ENCODE measurements at places on chromosomes 1 and 21.

DNA sequence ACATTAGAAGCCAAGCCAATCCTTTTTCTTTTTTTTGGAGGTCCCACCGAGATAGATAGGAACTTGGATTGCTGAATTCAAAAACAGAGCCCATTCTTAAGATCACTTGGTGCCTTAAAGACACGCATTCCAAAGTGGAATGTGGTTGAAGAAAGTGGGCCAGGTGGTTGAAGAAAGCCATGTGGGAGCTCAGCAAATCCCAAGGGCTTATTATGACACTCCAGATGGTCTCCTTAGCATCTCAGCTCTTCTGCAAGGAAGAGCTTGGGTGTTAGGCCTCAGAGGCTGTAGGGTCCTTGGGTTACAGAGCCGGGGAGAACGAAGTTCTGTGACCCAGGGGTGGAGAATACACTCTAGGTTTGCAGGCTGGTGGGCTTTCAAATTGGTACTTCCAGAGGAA, 13.5 kb downstream of the TOR3A start:
- no peak for DNase-seq
- H3K36me3 ChIP-seq: peaks cover 59% of the 10 kb centered on the region
- no peak overlapping the region for H3K27ac ChIP-seq

GRCh38 chr1:63645317-63645716, 52.1 kb downstream of the PGM1 start:
- H3K4me1 ChIP-seq: no peaks in the 10 kb centered on the region
- H3K36me3 ChIP-seq: peaks cover 10% of the 10 kb centered on the region
- no peak for DNase-seq
- H3K27me3 ChIP-seq: no peaks in the 10 kb centered on the region

DNA sequence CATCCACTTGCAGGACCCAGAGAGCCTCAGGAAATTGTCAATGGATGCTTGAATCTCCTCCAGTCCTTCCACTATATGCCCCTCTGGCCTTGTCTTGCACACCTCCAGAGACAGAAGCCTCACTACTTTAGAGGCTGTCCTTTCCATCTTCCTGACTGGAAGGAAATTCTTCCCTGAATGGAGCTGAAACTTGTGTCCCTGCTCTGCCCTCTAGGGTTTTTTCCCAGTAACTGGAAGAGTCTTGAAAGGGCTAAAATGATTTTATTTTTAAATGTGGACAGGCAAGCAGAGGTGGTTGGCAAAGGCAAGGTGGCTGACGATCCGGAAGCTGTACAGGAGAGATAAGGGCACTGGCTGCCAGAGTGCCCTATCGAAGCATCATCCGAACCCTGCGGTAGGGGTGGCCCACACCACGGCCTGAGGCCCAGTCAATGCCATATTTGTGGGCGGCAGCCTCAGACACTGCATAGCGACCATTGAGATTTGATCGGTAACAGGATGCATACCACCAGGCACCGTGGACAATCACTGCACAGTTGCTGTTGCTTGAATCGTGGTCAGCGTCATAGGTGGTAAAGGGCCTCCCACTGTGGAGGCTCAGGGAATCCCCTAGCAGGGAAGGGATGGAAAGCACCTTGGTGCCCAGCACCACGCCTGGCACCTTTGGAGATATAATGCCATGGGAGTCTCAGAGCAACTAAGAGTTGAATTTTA, 2.3 kb upstream of the MAP3K6 start:
- H3K36me3 ChIP-seq: peaks cover 8% of the 10 kb centered on the region
- H3K27ac ChIP-seq: peak overlapping the region; percentile 15
- no peak for DNase-seq
- H3K4me3 ChIP-seq: no peak overlapping the region

GRCh38 chr1:151510614-151510956, 602 bp upstream of the CGN start:
- H3K27ac ChIP-seq: no peak overlapping the region
- no peak for DNase-seq
- H3K4me1 ChIP-seq: peaks cover 38% of the 10 kb centered on the region
- no peaks in the 10 kb centered on the region for H3K27me3 ChIP-seq

GRCh38 chr1:233025567-233025966, 75.2 kb downstream of the NTPCR start:
- peak; percentile 30 for DNase-seq
- no peaks in the 10 kb centered on the region for H3K36me3 ChIP-seq
- H3K27ac ChIP-seq: no peak overlapping the region
- H3K4me1 ChIP-seq: peaks cover 15% of the 10 kb centered on the region
- H3K4me3 ChIP-seq: no peak overlapping the region

DNA sequence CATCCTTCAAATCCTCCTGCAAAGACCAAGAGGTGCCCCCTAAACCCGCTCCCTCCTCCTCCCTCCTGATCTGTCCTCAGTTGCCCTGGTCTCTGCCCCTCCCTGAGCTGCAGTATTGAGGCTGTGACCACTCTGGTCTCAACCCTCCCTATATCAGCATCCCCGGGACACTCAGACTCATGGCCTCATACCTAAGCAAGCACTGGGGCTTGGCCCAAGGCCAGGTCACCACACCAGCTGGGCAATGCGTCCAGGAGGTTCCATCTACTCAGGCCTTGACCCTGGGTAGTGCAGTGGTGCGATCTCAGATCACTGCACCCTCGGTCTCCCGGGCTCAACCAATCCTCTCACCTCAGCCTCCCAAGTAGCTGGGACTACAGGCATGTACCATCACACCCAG, 9.8 kb downstream of the KIF17 start:
- DNase-seq: no peak
- no peaks in the 10 kb centered on the region for H3K4me1 ChIP-seq
- H3K36me3 ChIP-seq: peaks cover 31% of the 10 kb centered on the region
- H3K4me3 ChIP-seq: no peak overlapping the region
- H3K27me3 ChIP-seq: no peaks in the 10 kb centered on the region

GRCh38 chr1:227305894-227306626, 12.2 kb downstream of the CDC42BPA start:
- no peaks in the 10 kb centered on the region for H3K36me3 ChIP-seq
- no peak for DNase-seq
- H3K27me3 ChIP-seq: no peaks in the 10 kb centered on the region
- no peak overlapping the region for H3K4me3 ChIP-seq
- no peak overlapping the region for H3K27ac ChIP-seq

- H3K36me3 ChIP-seq: no peaks in the 10 kb centered on the region
- H3K27me3 ChIP-seq: no peaks in the 10 kb centered on the region
- H3K4me3 ChIP-seq: no peak overlapping the region
- DNase-seq: no peak
- no peak overlapping the region for H3K27ac ChIP-seq
These were observed 81.2 kb downstream of the PHTF1 start for GRCh38 chr1:113678159-113678469.

DNA sequence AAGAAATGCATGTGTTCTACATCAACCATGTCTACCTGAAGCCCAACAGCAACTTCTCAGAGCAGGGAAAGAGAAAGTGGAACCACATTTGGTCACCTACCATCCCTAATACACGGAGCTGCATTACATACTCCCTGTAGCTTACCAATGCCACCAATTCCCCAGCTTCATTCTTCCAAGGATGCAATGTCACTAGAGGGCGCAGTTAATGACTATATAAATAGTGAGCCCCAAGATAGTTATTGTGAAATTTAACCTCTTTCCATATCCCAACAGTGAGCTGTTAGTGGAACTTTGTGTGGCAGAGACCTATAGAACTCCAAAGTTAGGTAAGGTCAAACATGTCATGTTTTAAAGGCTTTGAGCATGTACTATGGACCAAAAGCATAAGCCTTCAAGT, 618.3 kb downstream of the SMYD3 start:
- no peaks in the 10 kb centered on the region for H3K27me3 ChIP-seq
- no peaks in the 10 kb centered on the region for H3K4me1 ChIP-seq
- no peaks in the 10 kb centered on the region for H3K36me3 ChIP-seq
- DNase-seq: no peak
- no peak overlapping the region for H3K27ac ChIP-seq
- no peak overlapping the region for H3K4me3 ChIP-seq

DNA sequence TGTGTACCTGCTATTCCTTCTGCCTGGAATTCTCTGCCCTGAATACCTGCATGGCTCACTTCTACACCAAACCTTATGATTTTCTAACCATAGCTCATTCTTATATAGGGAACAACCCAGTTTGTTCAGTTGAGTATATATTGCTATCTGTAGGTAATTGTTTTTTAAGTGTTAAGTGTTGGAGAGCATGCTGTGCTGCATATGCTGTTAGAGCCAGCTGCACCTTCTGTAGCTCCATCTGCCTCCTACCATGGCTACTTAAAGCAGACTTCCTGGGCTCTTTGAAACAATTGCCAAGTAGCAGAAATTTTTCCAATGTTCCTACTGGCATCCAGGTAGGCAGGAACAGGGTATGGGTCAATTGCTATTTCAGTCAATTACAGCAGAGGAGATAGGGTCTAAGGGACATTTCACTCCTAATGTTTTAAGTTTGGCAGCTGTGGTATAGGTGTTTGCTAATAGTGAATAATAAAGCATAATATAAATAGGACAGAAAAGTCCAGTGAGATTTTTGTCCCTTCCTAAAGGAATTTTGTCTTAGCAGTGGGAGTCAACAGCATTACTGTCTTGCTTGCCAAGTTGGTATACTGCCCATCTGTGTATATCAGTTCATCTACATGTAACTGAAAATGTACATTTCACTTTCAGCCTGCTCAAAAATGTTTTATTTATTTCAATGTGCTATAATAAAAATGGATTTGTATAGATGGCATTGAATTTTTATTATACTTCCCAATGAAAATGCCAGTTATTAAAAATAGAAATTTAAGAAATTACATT, 34.0 kb upstream of the C1orf115 start:
- no peaks in the 10 kb centered on the region for H3K27me3 ChIP-seq
- no peak overlapping the region for H3K4me3 ChIP-seq
- H3K4me1 ChIP-seq: no peaks in the 10 kb centered on the region
- H3K27ac ChIP-seq: no peak overlapping the region
- no peak for DNase-seq
- H3K36me3 ChIP-seq: peaks cover 8% of the 10 kb centered on the region

- H3K4me1 ChIP-seq: no peaks in the 10 kb centered on the region
- H3K27ac ChIP-seq: no peak overlapping the region
- H3K27me3 ChIP-seq: no peaks in the 10 kb centered on the region
- no peak for DNase-seq
- no peak overlapping the region for H3K4me3 ChIP-seq
These were observed 127.7 kb upstream of the AJAP1 start for GRCh38 chr1:4526747-4527146.

GRCh38 chr1:154178911-154179811, 12.7 kb downstream of the TPM3 start:
- no peaks in the 10 kb centered on the region for H3K27me3 ChIP-seq
- H3K36me3 ChIP-seq: peaks cover 12% of the 10 kb centered on the region
- H3K27ac ChIP-seq: peak overlapping the region; percentile 17
- H3K4me1 ChIP-seq: peaks cover 52% of the 10 kb centered on the region
- H3K4me3 ChIP-seq: peak overlapping the region; percentile 12

GRCh38 chr1:3219005-3219790, 150.2 kb downstream of the PRDM16 start:
- H3K4me1 ChIP-seq: no peaks in the 10 kb centered on the region
- no peak for DNase-seq
- H3K4me3 ChIP-seq: no peak overlapping the region
- H3K36me3 ChIP-seq: no peaks in the 10 kb centered on the region
- peaks cover 3% of the 10 kb centered on the region for H3K27me3 ChIP-seq

DNA sequence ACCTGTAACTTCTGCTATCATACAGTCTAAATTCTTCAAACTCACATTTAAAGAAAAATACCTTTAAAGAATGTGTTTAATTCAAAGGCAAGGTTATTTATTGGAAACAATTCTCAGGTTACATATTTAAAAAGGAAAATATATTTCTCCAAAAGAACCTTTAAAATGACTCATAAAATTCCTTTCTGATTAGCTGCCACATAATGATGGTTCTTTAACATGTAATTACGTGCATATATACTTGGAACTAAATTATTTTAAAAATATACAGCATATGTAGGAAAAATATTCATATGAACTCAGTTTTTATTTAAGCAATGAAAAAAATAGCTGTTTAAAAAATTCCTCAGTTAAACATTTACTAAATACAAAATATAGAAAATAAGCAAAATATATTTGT, 173.6 kb downstream of the COP1 start:
- H3K4me3 ChIP-seq: no peak overlapping the region
- no peak for DNase-seq
- peaks cover 21% of the 10 kb centered on the region for H3K4me1 ChIP-seq
- H3K27ac ChIP-seq: peak overlapping the region; percentile 64

DNA sequence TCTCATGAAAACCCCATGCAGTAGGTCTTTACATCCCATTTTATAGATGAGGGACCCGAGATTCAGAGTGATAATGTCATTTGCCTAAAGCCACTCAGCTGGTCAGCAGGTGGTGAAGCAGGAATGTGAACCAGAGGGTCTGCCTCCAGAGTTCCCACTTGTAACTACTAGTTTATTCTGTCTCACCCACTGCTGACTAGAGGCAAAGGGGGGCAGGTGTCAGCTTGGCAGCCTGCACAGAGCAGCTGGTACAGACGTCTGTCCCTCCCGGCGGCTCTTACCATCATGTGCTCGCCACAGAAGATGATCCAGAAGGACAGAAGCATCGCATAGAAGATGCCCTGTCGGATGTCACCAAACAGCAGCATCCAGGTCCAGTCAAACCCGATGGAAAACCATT, 82.4 kb downstream of the WLS start:
- peaks cover 31% of the 10 kb centered on the region for H3K36me3 ChIP-seq
- no peaks in the 10 kb centered on the region for H3K27me3 ChIP-seq
- no peak overlapping the region for H3K27ac ChIP-seq
- peaks cover 8% of the 10 kb centered on the region for H3K4me1 ChIP-seq
- H3K4me3 ChIP-seq: no peak overlapping the region
- DNase-seq: no peak

DNA sequence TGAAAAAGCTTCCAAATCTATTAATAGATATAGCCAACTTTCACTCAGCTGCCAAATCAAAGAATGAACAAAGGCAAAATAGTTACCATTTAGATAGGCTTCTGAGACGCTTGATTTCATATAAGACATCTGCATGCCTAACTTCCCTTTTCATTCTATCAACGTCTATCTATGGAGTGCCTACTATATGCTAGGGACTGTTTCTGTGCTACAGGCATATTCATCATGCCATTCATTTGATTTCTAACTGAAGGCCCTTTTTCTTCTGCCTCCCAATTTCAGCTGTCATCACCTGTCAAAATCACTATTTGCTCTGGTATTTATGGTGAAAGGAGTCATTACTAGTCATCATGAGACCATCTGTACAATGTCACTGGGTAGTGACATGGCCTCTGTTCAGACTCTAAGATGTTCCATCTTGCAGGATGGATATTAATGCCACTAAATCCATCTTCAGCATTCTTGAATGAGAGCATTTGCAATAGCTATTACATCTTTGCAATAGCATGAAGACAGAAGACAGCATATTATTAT, 4.3 kb upstream of the KRTAP13-1 start:
- no peaks in the 10 kb centered on the region for H3K36me3 ChIP-seq
- H3K27me3 ChIP-seq: no peaks in the 10 kb centered on the region
- no peak overlapping the region for H3K27ac ChIP-seq
- H3K4me3 ChIP-seq: no peak overlapping the region
- no peak for DNase-seq

GRCh38 chr21:43331962-43332828, 94.7 kb downstream of the SIK1 start:
- no peaks in the 10 kb centered on the region for H3K36me3 ChIP-seq
- H3K4me1 ChIP-seq: peaks cover 20% of the 10 kb centered on the region
- H3K27ac ChIP-seq: no peak overlapping the region
- no peak for DNase-seq
- H3K4me3 ChIP-seq: no peak overlapping the region
- no peaks in the 10 kb centered on the region for H3K27me3 ChIP-seq

- peaks cover 4% of the 10 kb centered on the region for H3K36me3 ChIP-seq
- H3K4me1 ChIP-seq: peaks cover 3% of the 10 kb centered on the region
- H3K27me3 ChIP-seq: no peaks in the 10 kb centered on the region
- H3K4me3 ChIP-seq: no peak overlapping the region
These were observed 13.9 kb downstream of the RC3H1 start for GRCh38 chr1:174008269-174008668.
